K562 (cell line): ENCODE measurements at places on chromosomes 2 and 18. TPM values are rescaled to one million over a fixed set of nuclear protein-coding genes. Genes with fewer than 3 reads are reported as not detected.
A peak's percentile ranks its signal among the peaks of the same experiment; 100 is the strongest.

PLB1 gene
- 0.07 TPM in 1 of 2 replicates, not detected in the other for total RNA-seq

DNA sequence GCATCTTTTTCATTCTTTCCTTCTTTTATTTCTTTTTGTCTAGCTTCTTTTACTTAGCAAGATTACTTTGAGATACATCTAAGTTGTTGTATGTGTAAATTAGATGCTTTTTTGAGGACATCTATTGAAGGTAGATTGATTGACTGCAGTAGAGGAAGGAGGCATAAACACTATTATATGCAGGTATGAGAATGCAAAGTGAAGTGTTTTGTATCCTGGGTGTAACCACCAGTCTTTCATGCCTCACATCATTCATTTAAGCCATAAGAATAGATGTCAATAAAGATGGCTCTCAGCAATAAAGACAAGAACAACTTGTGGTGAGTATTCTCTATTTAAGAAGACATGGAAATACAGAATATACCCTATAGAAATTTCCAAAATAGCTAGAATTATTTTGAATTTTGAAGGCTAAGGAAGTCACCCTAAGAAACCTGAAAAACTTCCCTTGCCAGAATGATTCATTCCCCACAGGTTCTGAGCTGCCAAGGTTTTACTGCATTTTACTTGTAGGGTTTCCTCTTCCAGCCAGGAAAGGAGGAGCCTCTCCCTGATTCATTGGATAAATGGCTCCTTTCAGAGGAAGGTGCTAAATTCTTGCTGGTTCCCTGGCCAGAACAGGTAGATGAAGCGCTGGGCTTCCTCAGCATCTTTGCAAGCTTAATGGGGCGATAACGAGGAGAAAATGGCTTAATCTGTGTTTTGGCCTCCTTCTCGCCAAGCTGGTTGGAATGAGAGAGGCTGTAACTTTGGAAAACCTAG, 279.8 kb upstream of the SLC14A2 start:
- no peak for DNase-seq

DNA sequence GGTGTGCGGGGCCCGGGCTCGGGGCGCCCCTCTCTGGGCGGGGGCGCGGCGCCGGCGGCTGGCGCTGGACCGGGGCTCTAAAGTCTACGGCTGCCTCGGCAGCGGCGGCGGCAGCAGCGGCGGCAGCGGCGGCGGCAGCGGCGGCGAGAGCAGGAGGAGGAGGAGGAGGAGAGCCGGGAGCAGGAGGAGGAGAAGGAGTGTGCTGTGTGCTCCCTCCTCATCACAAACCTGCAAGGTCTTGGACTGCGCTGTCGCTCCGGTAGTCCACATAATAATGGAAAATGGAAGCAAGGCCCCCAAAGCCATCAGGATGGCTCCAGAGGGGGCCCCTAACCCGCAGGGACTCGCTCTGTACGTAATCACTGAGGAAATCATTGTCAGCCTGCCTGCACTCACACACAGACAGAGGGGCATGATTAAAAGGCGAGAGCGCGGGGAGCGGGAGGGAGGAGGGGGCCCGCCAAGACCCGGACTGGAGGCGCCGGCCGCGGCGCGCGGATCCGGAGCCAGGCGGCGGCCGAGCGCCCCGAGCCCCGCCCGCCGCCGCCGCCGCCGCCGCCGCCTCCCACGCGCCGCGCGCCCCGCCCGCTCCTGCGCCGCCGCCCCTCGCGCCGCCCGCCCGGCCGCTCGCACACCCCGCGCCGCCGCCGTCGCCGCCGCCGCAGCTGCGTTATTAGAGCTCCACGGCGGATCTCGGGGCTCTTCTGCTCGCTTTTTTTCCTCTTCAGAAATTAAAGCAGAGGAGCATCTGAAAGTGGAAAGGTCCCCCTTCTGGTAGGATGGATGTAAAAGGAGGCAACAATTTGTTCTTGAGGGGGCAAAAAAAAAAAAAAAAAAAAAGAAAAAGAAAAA, at the start of gene ZNF521:
Gene ZNF521 (minus strand): TSS at position 390 of the 852 bp plus-strand sequence. CDS start 1,220 bp downstream, outside the sequence.
- peak; percentile 92 for DNase-seq

CD28 gene
- 0.11 TPM in 2 replicates for total RNA-seq

RAX gene
- not detected in 2 replicates for total RNA-seq

ARMC9 gene
- total RNA-seq: 1.0 and 1.1 TPM in 2 replicates
